ENCODE measurements at places on chromosomes 5 and 9.

DNA sequence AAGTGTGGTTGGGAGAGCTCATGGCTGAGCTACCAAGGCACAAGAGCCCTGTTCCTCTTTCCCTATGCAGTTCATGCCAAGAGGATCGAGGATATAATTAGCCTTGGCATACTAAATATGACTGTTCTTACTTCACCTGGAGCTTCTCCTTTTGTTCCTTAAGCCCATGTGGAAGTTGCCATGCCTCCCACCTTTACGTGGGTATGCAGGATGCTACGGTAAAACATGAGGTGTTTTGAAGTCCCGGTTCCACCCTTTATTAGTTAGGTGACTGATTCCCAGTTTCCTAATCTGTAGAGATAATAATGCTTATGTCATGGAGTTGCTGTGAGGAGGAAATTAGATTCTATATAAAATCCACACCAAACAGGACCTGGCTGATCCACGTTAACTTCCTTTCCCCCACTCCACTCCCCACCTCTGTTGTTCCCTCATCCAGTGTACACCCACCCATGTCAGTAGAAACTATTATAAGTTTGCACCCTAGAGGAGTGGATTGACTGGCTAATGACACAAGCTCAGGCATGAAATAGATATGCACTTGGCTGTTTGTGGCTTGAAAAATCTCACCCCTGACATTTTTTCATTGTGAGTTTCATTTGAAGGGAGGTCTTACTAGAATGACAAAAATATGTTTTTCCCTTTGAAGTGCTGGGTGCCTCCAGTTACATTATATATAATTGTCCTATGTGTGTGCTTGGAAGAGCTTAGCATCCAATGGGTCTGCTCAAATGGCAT is 36.8 kb upstream of the SHOC1 start:
- no peak for DNase-seq

GRCh38 chr5:132462333-132462732 is 28.2 kb downstream of the IRF1 start:
- no peak for DNase-seq

- DNase-seq: no peak
Measured at GRCh38 chr9:24071091-24071490, 245.1 kb upstream of the ELAVL2 start.

DNA sequence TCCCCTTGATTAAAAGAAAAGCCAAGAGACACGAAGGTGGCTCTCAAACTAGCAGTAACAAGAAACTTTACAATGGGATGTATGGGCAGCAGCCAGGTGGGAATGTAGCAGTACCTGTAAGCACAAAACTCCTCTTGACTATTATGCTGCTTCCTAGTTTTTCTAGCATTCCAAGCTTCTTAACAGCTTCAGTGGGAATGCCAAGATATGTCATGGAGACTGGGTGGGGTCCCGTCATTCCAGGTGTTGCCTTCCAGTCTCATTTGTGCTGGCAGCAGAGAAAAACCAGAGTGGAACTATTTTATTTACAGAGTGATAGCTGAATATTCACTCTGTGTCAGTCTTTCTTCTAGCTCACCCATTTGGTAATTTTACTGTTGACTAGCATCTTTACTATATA is 236.6 kb downstream of the ARL15 start:
- no peak for DNase-seq

- DNase-seq: no peak
Measured at GRCh38 chr5:80067016-80067415, 31.9 kb downstream of the THBS4 start.

GRCh38 chr9:84293001-84293798 is 47.4 kb downstream of the SLC28A3 start:
- no peak for DNase-seq

GRCh38 chr9:99305820-99306811 is 84.0 kb downstream of the SEC61B start:
- DNase-seq: no peak

GRCh38 chr5:39412721-39413394 is 11.9 kb downstream of the DAB2 start:
- DNase-seq: no peak

DNA sequence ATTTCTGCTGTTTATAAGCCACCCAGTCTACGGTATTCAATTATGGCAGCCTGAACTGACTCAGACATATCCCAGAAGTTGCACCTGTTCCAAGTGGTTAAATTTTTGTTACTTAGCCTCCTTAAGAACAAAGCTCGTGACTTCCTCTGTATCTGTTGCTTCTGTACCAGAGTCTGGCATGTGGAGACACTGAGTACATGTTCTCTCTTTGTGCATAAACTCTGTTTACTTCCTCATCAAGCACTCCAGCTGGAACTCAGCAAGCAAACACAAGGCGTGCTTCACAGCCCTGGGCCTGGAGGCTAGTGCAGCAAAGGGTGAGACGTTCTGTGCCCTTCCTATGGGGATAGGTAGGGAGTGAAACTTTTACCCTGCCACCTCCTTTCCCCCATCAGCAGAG is 19.0 kb downstream of the C9orf152 start:
- DNase-seq: no peak

- DNase-seq: no peak
Measured at GRCh38 chr5:51618234-51618633, 235.0 kb downstream of the ISL1 start.

- no peak for DNase-seq
Measured at GRCh38 chr9:124553738-124554137, 46.5 kb upstream of the NR5A1 start.

GRCh38 chr5:102823441-102823874 is 68.4 kb downstream of the PAM start:
- no peak for DNase-seq

DNA sequence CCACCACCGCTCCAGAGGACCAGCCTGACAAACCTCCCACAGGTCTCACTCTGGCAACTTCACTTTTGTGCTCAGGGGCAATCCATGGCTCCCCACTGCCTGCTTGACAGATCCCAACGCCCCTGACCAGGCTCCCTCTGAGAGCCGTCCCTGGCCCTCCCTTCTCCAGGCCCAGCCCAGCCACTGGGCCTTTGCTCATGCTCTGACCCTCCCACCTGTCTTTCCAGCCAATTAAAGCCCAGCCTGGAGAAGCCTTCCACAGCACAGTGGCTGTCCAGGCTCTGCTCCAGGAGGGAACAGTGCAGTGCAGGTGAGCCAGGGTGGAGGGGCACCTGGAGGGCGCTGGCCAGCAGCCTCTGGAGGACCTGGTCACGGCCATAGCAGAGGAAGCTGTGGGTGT is 3.3 kb downstream of the ENTPD2 start:
- no peak for DNase-seq

DNA sequence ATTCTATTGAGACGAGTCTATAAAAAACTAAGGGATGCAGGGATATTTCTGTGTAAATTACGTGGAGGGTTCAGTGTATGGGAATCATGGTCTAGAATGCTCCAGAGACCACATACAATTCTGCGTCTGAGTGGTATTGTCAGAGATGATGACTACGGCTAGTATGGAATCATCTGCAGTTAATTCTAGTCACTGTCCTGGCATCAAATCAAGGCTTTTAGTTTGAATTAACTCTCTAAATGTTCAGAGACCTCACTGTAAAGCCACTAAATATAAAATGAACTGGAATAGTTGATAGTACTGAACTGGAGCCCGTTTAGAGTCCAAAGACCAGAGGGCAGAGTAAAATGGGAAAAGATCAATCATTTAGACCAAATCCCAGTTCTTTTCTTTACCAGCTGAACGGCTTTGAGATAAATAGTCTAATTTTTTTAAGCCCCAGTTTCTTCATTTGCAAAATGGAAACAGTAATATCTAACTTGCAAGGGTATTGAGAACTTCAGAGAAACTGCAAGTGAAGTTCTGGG is 599.8 kb downstream of the EBF1 start:
- no peak for DNase-seq

DNA sequence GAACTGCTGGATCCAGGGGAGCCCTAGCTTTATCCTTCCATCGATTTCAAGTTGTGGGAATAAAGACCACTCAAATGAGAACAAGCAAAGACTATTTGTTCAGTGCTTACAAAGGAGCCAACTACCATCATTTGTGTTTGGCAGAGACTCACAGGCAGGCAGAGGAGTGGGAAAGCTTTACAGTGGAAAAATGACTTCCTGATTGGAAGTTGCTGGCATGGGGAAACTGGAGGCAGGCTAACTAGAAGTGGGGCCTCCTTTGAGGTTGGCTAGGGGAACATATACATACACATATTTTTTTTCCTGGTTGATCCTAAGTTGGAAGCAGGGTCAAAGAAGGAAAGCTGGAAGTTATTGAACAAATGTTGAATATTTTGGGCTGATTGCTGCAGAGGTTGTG is 121.7 kb downstream of the ACTBL2 start:
- DNase-seq: no peak

GRCh38 chr9:76716085-76716672 is 48.1 kb upstream of the PCA3 start:
- DNase-seq: no peak

DNA sequence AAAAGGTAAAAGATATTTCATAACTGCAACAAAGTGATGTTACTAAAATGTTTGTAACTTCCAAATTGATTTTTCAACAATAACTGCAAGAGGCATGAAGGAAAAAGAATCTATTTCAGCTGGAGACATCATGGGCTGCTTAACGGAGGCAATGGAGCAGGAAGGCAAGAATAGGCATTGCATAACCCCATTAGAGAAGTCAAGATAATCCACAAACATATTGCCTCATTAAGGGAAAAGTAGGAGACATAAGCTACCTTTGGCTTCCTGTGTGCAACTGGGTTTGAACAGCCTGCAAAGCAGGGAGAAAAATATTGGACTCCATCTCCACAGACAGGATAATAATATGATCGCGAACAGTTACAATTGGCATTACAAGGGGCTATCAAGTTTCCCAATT is 46.7 kb downstream of the SLCO4C1 start:
- DNase-seq: no peak

GRCh38 chr5:112210430-112211005 is 208.6 kb downstream of the EPB41L4A start:
- no peak for DNase-seq

GRCh38 chr9:23823986-23824829 is 1.8 kb downstream of the ELAVL2 start:
- no peak for DNase-seq

DNA sequence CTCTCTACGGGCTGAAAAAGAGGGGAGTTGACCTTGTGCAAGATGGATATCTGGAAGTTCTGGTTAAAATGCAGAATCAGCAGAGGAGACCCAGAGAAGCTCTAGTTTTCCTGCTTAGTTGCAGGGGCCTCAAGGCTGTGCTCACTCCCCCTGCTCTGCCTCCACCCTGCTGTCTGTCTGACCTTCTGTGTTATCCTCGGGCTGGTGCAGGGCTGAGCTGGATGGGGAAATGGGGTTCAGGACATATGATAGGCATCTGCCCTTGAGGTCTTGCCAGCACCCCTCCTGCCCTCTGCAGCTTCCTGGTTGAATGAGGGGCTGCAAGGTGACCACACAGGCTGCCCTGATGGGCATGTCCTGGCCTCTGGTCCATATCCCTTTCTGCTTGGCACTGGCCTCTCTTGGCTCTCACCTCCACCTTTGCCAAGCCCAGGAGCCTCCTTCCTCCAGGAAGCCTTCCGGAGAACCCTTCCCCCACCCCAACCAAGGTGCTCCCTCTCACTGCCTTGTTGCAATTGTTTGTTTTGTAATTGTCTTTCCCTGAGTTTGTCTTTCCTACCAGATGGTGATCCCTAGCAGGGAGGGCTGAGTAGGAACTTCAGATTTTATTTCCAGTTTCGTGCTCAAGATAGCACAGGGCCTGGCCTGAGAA is 1.3 kb downstream of the TMEM268 start:
- no peak for DNase-seq

- no peak for DNase-seq
Measured at GRCh38 chr5:56545016-56545415, 270.3 kb upstream of the MAP3K1 start.

GRCh38 chr9:132588501-132589147 is 6.2 kb downstream of the BARHL1 start:
- DNase-seq: no peak

DNA sequence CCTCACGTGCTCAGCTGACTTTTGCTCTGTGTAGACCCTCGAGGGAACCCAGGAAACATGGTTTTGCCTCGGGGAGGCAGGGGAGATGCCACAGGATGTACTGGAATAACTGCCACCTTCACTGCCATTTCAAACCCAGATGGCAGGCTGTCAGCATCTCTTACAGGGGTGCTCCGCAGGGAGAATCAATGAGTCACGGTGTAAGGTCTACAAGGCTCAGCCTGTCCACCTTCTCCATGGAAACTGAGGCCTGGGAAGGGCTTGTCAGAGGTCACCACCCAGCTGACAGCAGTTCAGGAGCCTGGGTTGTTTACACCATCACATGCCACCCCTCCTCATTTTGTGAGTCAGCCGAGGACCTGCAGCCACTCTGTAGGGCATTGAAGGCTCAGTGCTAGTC is 30.8 kb downstream of the DAB2IP start:
- DNase-seq: no peak

- no peak for DNase-seq
Measured at GRCh38 chr5:156927545-156927944, 35.5 kb downstream of the TIMD4 start.

DNA sequence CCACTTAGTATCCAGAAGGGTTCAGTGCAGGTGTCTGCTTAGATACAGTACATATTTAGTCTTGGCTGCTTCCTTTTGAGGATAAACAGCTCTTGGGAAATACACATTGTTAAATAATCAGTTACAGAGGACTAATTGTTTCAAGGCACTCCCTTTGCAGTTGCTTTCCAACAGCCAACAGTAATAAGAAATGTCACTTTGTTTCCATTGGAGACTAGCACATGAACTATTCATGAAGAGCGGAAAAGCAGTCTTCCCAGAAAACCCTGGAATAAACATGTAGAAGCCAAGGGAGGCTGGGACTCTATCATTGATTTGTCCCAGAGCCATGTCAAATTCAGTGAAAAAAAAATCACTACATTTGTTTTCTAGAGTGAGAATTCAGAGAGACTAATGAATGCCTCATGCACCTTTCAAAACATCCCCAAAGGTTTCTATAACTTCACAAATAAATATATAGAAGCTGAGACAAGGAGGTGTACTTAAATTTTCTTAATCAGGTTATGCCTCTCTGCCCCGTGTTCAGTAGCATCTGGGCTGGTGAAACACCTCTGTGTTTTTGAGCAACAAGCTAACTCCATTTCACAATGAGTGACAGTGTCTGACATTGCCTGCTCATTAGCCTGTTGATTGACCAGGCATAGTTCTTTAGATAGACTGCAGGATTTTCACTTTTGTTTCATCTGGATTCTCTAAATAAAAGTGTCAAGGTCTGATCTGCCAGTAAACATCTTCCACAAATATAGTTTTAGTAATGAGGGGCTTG is 271.5 kb downstream of the ARRDC3 start:
- DNase-seq: no peak

DNA sequence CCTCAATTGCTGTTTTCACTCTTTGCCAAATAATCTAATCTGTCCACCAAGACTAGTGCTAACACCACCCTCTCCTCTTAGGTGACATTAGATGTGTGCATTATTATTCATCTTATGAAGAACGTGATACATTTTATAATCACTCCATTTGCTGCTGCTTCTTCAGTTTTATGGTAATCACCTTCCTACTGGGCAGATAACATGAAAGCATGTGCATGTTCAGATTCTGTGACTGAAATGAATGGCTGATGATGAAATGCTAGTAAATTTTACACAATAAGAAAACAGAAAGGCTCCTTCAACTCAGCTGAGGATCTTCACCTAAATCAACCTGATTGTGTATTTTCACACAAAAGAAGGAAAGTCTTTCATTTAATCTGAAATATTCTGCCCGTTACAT is 577.6 kb downstream of the CSNK1G3 start:
- no peak for DNase-seq

- DNase-seq: no peak
Measured at GRCh38 chr5:23318166-23318565, 189.2 kb upstream of the PRDM9 start.

All from activated naive CD4-positive, alpha-beta T cell treated with anti-CD3 and anti-CD28 coated beads, Interleukin-2, amount 50 U/mL, for 72 hours (primary cell).